H4 (cell line): ENCODE measurements at places on chromosomes 4 and X. TPM values are rescaled to one million over a fixed set of nuclear protein-coding genes. Genes with fewer than 3 reads are reported as not detected.

NIPAL1 gene
- total RNA-seq: 0.37 and 1.5 TPM in 2 replicates

MAB21L2 gene
- total RNA-seq: 52.5 and 54.5 TPM in 2 replicates

RENBP gene
- 0.10 TPM in 1 of 2 replicates, not detected in the other for total RNA-seq

FUNDC1 gene
- 31.9 and 32.4 TPM in 2 replicates for total RNA-seq

TMSB15C gene
- 2.2 and 3.5 TPM in 2 replicates for total RNA-seq

POU4F2 gene
- total RNA-seq: not detected in 2 replicates

FMR1 gene
- total RNA-seq: 17.9 and 26.3 TPM in 2 replicates

CYLC1 gene
- not detected in 2 replicates for total RNA-seq

CTAG1B gene
- not detected in 2 replicates for total RNA-seq

TMPRSS11D gene
- total RNA-seq: 0.04 TPM in 1 of 2 replicates, not detected in the other

FAM47E gene
- 3.9 and 4.9 TPM in 2 replicates for total RNA-seq
